Thymus (tissue), 14 donors: ENCODE measurements at places on chromosomes 5 and 9.

DNA sequence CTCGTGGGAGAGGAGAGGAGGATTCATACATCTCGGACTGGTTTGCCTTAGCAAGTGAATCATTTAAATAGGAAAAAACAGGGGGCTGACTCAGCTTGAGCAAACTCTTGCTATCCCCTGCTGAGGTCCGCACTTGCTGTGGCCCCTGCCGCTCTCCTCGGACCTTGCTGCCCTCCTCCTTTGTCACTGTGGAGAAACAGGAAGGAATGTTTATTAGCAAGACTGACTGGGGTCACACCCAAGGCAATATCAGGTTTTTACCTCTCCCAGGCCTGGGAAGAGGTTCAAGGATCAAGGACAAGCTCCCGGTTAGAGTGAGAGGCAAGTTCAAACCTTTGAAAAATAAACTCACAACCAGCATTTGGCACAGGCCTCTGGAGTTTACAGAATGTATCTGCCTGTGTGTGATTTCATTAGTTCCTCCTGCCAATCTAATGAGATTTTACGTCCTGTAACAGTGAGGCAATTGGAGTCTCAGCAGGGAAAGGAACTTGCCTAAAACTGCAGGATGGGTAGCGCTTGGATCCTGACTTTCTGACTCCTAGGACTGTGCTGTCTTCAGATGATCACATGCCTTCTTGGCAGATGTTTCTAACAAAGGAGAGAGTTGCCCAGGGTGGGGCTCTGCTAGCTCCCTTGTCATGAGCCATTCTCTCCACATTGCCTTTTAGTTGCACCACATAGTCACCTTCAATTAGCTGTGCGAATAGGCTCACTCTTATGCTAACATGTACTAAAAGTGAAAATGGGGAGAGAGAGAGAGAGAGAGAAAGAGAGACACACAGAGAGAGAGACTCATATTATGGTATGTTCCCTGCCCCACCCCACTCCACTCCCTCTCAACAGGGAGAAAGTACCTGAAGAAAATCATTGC lies 108.6 kb upstream of the CDKN2B start:
- DNase-seq = no peak
- no peaks in the 10 kb centered on the region for H3K4me1 ChIP-seq
- H3K27ac ChIP-seq = no peak overlapping the region
- H3K4me3 ChIP-seq = no peak overlapping the region

DNA sequence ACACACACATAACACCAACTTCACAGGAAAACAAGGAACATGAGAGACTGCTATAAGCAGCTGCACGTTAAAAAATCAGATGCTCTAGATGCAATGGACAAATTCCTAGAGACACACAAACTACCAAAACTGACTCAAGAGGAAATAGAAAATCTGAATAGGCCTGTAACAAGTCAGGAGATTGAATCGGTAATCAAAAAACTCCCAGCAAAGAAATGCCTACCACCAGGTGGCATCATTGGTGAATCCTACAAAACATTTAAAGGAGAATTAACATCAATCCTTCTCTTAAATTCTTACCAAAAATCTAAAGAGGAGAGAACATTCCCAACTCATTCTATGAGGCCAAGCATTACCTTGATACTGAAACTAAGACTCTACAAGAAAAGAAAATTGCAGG lies 54.9 kb downstream of the NDST1 start:
- H3K4me3 ChIP-seq = no peak overlapping the region
- no peaks in the 10 kb centered on the region for H3K36me3 ChIP-seq
- H3K27ac ChIP-seq = no peak overlapping the region
- DNase-seq = no peak
- no peaks in the 10 kb centered on the region for H3K27me3 ChIP-seq

DNA sequence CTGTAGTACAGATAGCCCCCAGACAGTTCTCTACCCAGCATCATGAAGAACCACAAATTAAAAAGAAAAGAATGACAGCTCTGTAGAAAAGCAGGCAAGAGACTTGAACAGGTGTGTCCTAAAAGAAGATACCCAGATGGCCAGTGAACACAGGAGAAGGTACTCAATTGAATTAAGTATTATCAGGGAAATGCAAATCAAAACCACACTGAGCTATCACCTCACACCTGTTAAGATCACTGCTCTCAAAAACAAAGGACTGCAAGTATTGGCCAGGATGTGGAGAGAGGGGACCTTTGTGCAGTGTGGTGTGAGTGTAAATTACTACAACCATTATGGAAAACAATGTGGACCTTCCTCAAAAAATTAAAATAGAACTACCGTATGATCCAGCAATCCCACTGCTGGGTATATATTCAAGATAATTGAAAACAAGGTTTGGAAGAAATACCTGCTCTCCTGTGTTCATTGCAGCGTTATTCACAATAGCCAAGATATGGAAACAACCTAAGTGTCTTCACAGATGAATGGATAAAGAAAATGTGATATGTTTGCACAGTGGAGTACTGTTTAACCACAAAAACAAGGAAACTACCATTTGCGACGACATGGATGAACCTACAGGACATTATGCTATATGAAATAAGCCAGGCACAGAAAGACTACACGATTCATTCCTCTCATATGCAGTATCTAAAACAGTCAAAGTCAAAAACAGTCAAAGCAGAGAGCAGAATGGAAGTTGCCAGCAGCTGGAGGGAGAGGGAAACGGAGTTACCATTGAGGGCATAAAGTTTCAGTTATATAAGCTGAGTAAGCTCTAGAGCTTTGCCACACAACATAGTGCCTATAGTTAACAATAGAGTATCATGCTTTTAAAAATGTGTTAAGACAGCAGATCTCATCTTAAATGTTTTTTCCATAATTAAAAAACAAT lies 102.6 kb downstream of the WNK2 start:
- DNase-seq = no peak
- H3K27ac ChIP-seq = no peak overlapping the region
- no peak overlapping the region for H3K4me3 ChIP-seq
- no peaks in the 10 kb centered on the region for H3K36me3 ChIP-seq
- peaks cover 44% of the 10 kb centered on the region for H3K4me1 ChIP-seq

DNA sequence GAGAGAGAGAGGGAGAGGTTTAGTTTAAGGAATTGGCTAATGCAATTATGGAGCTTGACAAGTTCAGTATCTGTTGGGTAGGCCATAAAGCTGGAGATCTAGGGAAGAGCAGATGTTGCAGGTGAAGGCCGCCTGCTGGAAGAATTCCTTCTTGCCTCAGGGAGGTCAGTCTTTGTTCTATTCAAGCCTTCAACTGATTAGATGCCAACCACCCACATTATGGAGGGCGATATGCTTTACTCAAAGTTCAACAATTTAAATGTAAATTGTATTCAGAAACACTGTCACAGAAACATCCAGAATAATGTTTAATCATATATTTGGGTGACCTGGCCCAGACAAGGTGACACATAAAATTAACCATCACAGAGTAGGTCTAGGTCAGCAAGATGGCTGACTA lies 51.7 kb upstream of the SSBP2 start:
- no peak overlapping the region for H3K27ac ChIP-seq
- H3K27me3 ChIP-seq = no peaks in the 10 kb centered on the region
- H3K36me3 ChIP-seq = no peaks in the 10 kb centered on the region
- H3K4me3 ChIP-seq = no peak overlapping the region
- peaks cover 2% of the 10 kb centered on the region for H3K4me1 ChIP-seq

DNA sequence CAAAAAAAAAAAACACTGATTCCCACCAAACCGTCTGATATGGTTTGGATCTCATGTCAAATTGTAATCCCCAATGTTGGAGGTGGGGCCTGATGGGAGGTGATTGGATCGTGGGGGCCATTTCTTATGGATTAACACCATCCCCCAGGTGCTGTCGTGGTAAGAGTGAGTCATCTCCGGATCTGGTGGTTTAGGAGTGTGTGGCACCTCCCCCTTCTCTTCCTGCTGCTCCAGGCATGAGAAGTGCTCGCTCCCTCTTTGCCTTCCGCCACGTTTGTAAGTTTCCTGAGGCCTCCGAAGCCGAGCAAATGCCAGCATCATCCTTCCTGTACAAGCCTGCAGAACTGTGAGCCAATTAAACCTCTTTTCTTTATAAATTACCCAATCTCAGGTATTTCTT lies 45.2 kb downstream of the HSD17B3 start:
- peaks cover 2% of the 10 kb centered on the region for H3K27me3 ChIP-seq
- DNase-seq = no peak
- no peaks in the 10 kb centered on the region for H3K4me1 ChIP-seq
- no peak overlapping the region for H3K27ac ChIP-seq
